NCI-H1417 treated with DMSO at 0.1 percent for 48 hours (cell line): ENCODE measurements at places on chromosomes 7 and 10.

DNA sequence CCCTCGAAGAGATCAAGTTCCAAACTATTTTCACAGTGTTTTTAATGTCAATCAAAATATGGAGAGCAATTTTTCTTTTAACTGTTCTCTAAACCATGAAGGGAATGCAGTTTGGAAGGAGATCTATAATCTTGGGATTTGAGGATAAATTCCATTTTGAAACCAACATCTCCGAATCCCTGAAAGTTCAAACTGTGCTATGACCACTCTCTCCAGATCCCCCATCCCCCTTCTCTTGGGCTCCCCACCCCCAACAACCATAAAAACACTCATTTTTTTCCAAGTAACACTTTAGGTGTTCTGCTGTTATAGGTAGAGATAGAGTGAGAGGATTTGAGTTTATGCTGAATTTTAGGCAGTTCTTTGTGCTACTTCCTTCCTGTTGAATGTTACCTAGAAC, 1.7 kb downstream of the CALD1 start:
- DNase-seq = no peak

DNA sequence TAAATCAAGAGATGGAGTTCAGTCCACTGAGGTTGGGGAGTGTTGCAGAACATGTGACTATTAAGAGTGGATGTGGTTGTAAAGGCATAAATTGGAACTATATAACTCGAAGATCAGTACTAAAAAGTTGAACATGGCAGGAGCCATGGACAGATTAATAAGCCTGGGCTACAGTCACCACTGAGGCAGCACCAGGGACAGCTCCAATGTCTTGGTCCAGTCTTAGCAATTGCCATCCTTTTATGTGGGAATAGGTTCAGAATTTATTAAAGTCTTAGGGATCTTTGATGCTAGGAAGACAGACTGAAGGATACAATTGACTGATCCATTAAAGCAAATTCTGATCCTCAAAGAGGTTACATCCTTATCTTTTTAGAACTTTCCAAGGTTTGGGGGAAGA, 156.6 kb downstream of the ADRA2A start:
- no peak for DNase-seq

- no peak for DNase-seq
Observed at GRCh38 chr7:13540429-13540828, 449.0 kb downstream of the ETV1 start.

- DNase-seq = no peak
Observed at GRCh38 chr7:120691915-120692314, 166.0 kb downstream of the TSPAN12 start.

GRCh38 chr10:14698111-14698828, 76.4 kb downstream of the FAM107B start:
- no peak for DNase-seq

DNA sequence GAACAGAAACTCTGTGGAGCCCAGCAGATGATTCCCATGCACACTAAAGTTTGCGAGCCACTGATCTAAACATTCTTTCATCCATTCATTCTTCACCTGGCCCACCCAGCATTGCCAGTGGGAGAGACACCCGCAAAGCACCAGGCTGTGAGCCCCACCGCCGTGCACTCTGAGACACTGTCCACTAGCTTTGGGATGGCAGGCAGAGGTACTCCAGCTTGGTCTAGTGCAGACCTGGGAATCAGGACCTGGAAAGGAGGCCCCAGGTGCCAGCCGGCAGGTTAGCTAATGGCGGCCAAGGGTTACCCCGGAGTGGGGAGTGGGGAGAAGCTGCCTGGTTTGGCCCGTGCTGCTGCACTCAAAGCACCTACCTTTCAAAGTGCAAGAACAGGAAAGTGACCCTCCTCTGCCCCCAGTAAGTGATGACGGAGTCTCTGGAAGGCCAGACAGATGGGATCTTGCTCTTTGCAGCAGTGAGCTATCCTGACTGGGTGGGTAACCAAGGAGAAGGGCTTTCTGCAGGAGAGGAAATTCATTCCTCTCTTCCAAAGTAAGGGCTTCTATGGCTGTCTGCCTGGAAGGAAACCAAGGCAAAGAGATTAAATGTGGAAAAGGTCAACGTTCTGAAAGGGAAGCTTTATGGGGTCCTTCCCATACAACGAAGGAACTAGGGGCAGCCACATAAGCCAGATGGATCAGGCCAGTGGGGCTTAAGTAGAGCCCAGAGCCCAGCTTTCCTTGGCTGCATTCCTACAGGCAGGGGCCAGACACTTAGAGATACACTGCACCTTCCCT, 74.2 kb upstream of the LRRC4 start:
- no peak for DNase-seq

GRCh38 chr10:37269554-37270256, 144.3 kb downstream of the ANKRD30A start:
- no peak for DNase-seq

DNA sequence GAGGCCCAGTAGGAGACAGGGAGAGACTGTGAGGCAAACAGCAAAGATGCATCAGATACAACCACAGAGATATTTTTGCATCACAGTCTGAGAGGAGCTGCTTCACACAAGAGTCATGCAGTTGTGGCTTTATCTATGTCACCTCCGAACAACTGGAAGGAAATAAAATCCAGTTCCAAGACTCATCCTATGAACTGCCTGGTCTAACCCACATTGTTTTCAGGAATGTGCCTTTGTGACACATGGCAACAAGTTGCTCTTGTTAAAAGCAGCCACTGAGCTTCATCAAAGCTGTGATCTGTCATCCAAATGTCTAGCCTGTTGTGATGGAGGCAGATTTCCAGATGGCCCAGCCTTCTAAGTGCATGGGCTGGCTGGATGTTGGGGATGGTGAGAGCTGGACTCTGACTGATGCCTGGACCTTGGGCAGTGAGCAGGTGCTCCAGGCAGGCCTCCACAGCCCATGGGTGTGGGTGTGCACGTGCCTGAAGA, 255.0 kb downstream of the BMPER start:
- no peak for DNase-seq

- DNase-seq = no peak
Observed at GRCh38 chr10:126225672-126226008, 162.6 kb downstream of the ADAM12 start.

- no peak for DNase-seq
Observed at GRCh38 chr7:159099711-159100231, 44.9 kb downstream of the VIPR2 start.

DNA sequence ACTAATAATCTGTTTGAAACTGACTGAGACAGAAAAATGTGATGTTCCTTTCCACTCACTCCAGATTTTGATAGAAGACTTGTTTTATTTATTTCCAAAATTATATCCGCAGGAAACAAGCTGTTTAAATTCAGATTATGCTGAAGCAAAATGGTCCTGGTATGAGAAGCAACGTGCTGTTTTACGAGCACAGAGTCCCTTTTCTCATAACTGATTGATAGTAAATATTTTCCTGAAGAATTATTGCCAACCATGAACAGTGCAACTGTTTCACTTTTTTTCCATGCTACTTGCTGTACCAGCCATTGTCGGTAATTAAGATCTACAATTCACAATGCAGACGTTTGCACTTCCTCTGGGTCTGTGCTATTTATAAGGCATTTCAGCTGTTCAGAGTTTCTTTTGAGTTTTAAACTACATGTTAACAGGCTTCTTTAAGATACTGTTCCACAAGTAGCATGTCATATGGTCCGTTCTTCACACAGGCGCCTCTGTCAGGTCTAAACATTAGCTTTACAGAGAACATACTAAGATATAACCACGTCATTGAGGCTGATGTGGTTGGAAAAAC, 103.8 kb downstream of the POLL start:
- DNase-seq = no peak

- DNase-seq = no peak
Observed at GRCh38 chr10:5447611-5448071, 35.3 kb downstream of the NET1 start.

- DNase-seq = no peak
Observed at GRCh38 chr10:13038391-13038790, 36.9 kb upstream of the CCDC3 start.

DNA sequence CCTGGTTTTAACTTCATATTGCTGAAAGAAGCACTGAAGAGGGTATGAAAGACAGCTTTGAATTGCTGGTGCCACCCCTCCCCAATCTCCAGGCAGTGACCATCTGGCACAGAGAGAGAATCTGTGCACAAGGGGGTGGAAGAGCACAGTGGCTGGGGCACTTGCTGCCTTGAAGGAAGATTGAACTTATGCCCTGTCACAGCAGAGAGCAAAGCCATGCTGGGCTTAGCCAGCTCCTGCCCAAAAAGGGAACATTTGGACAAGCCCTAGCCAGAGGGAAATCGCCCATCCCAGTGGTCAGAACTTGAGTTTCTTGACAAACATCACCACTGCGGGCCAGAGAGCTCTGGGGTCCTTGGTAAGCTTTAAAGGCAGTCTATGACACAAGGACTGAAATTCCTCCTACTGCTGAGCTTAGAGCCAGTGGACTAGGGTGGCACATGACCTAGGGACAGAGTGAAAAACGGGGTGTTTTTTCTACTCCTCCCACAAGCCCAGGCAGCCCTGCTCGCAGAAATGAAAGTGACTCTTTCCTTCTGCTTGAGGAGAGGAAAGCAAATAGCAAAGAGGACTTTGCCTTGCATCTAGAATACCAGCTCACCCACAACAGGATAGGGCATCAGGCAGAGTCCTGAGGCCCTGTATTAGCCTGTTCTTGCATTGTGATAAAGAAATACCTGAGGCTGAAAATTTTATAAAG, 257.2 kb downstream of the CTNNA3 start:
- DNase-seq = no peak

DNA sequence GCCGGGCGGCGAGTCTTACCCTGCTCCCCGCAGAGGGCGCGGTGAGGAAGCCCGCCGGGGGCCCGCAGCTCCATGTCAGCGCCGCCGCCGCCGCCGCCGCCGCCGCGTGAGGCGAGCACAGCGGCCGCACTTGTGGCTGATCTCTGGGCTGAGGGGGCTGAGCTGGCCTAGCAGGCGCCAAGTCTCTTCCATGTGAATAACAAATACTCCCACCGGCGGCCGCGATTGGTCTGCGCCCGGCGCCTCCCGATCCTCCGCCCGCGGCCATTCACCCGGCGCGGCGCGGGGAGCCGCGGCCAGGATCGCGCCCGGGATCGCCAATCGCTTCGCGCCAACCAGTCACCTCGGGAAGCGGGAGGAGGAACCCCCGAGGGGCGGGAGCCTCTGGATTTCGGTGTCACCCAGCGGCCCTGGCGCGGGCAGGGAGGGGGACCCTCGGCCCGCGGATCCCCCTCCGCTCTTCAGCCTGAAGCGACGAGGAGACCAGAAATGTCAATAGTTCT, at the start of gene GRM8:
TSS of gene GRM8 (minus strand) at position 164 of the 503 bp plus-strand sequence.
- DNase-seq = peak; percentile 71

DNA sequence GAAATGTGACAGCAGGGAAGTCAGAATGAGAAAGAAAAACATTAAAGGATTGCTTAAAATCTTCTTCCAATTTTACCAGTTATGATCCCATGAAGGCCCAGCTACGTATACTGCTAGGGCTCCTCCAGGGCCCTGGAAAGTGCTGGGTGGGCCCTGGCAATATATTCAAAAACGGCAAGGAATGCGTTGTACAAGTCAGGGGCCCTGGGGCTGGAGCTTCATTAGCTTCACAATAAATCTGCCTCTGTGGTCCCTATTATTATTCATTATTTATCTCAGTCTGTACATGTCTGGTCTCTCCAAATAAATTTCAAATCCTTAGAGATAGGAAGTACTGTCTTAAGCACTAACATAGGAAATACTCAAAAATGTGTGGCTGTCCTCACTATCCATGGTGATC, 7.6 kb downstream of the JAZF1 start:
- no peak for DNase-seq

GRCh38 chr7:9498303-9498702, 1064.9 kb downstream of the NXPH1 start:
- no peak for DNase-seq

DNA sequence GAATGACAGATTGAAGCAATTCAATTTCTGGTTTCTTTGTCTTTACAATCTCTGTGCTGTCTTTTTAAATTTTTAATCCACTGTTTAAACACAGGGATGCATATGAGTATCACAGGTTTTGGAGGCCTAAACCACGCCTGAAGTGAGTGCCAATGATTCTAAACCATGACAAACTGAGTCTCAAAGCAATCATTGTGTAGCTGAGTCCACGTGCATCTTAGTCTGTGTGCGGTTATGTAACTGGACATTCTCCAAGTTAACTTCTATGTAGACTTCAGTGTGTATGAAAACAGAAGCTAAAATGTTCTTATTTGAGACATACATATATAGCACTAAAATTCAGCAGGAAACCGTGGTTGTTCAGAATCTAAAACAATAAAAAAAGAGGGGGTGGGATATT, 79.3 kb upstream of the ST8SIA6 start:
- DNase-seq = no peak

DNA sequence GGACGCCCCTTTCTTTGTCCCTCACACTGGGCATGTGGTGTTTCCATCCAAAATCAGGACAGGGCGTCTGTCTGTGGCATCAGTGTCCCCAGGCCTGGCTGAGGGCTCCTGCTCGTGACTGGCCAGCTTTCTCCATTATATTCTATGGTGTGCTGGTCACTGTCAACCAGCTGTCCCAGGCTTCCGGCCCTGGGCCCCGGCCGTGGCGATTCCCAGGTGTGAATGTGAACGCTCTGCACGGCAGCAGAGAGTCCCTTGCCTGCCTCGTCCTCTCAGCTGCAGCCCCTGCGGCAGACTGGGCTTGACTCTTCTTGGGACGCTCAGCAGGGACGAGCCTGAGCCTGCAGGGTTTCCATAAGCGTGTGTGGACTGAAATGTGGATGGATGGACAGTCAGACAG, 5.9 kb upstream of the UTF1 start:
- DNase-seq = no peak

GRCh38 chr10:103574097-103575061, 80.9 kb downstream of the NEURL1 start:
- DNase-seq = no peak

- no peak for DNase-seq
Observed at GRCh38 chr10:89003344-89003743, 12.7 kb downstream of the FAS start.

- no peak for DNase-seq
Observed at GRCh38 chr7:118288098-118288497, 63.6 kb downstream of the ANKRD7 start.

DNA sequence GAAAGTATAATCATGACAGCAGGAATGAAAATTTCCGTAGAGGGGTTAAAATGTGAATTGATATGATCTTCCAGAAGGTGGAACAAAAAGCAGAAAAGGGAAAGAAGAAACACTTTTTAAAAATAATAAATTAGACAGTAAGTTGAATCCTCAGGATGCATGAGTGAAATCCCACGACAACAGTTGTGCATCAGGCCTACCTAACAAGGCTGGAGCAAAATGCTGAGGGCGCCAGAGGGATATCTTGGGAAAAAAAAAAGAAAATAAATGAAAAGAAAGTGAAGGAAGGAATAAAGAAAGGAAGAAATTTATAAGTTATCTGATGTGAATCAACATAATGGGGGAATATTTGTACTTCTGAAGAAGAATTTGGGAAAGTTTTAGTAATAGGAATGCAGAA, 13.0 kb upstream of the HUS1 start:
- DNase-seq = no peak

DNA sequence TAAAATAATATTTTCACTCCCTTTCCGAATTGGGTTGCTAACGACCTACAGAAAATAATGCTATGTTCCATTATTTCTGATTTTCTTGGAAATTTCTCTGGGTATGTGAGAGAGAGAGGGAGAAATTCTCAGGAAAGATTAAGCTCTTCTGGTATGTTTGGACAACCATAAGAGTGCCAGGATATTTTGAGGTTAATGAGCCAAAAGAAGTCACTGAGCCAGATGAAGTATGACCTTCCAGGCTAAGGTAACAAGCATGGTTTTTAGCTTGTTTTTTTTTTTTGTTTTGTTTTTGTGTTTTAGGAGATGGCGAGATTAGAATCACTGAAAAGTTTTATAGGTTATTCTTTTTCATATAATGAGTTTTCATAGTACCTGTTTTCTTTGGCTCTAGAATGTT, 171.0 kb upstream of the FOXP2 start:
- DNase-seq = no peak

GRCh38 chr10:43971981-43972380, 323.3 kb upstream of the ZNF32 start:
- DNase-seq = no peak
